ENCODE measurements at places on chromosomes 1 and 21. TPM values are rescaled to one million over a fixed set of nuclear protein-coding genes. Genes with fewer than 3 reads are reported as not detected.

Gene CACNA1E
- 0.01 TPM for total RNA-seq

Gene CNTN2
- 0.03 TPM for total RNA-seq

Gene SPRR2E
- total RNA-seq, result not detected

Gene NOL9
- total RNA-seq, result 3.8 TPM

Gene PALMD
- 0.57 TPM for total RNA-seq

Gene SLC1A7
- total RNA-seq, result not detected

Gene TBX15
- 0.07 TPM for total RNA-seq

Gene PEA15
- 206 TPM for total RNA-seq

Gene MTHFR
- 5.6 TPM for total RNA-seq

Gene ZSWIM5
- 0.52 TPM for total RNA-seq
